ENCODE measurements at places on chromosomes 7 and 10.
A peak's percentile ranks its signal among the peaks of the same experiment; 100 is the strongest.

DNA sequence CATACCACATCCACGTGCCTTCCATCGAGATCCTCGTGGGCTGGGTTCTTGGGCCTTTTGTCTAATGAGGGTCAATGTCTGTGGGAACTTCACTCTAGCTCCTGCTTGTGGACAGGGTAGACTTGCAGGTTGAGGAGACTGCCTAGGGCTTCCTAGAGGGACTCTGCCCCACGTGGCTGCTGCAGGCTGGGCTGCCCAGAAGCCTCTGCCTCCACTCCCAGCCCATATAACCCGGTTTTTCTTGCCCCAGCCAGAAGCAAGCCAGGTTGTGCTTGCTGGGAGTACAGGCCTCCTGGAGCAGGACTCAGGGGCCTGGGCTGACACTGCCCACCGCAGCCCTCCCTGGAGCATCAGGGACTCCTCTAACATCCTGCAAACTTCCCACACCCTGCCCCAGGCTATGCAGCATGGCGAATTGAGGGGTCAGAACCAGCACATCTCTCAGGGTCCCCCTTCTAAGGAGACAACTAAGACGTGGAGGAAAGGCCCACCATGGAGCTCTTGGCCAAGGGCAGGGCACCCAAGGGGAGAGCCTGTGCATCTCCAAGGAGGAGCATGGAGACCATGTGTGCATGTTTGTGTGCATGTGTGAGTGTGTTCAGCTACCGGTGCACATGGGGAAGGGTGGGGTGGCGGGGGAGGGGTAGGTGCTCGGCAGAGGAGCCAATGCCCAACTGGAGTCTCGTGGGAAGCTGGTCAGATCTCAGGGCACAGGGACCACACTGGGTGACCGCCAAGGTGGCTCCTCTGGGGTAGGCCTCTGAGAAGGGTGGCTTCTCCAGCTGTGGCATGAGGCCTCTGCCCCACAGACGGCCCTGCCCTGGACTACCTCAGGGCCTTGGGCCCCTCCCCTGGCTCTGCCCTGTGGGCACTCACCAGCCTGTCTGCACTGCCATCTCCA lies 62.6 kb downstream of the RASGEF1A start:
- DNase-seq: no peak

DNA sequence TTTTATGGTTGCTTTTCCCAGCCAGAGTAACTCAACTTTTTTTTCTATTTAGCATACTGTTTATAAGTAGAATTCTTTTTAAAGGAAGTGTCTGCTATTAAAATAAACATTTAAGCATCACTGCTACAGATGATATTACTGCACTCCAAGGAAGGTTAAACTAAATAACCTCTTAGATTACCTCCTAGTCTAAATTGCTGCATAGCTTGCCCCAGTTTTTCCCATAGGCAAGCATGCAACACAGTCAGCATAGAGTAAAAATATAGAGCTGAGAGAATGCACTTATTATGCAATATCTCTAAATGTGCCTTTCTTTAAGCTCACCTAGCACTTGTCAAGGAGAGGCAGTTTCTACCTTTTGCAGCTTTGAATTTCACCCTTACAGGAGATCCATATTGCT lies 1392.4 kb upstream of the CELF2 start:
- DNase-seq: no peak

DNA sequence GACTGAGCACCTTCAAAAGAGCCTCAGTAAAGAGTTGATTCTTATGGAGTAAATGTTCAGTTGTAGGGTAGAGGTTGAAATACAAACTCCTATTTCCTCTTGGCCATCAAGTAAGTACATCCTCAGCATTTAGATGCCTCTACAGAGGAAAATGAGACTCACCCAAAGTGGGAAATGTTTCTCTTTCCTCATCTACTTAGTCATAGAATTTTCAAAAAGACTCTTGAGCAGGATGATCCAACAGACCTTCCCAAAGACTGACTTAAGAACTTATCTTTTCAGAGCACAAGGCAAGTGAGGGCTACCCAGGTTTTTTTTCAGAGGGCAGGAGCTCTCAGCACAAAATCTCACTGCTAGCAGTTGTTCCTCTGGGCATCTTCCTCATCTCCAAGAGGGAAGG lies 449.1 kb downstream of the KCNMA1 start:
- DNase-seq: no peak

- no peak for DNase-seq
Measured at GRCh38 chr7:138077809-138078208, 1.6 kb downstream of the AKR1D1 start.

GRCh38 chr10:129662426-129662825 lies 195.4 kb downstream of the MGMT start:
- no peak for DNase-seq

DNA sequence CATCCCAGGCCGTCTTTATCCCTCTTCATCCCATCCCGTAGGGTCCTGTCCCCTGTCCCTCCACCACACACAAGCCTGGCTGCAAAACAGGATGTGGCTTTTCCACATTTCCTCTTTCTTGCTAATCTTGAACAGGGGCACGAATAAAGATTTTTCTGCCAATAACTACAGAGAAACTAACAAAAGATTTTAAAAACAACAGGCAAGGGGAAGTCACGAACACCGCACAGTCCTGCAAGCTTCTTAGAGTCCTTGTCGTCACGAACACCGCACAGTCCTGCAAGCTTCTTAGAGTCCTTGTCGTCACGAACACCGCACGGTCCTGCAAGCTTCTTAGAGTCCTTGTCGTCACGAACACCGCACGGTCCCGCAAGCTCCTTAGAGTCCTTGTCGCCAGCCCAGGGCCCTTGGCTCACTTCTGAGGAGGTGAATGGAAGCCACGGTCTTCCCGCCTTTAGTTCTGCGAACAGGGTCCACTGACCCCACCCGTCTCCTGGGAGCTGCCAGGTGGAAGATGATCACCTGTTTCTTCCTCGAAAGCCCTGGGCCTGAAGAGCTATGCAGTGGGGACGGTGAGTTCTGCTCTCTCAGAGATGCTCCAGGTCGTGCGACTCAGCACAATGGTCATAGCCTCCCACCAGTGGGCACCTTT lies 10.3 kb upstream of the INSIG1 start:
- no peak for DNase-seq

GRCh38 chr10:102231357-102232318 lies 5.5 kb downstream of the ELOVL3 start:
- peak; percentile 48 for DNase-seq

DNA sequence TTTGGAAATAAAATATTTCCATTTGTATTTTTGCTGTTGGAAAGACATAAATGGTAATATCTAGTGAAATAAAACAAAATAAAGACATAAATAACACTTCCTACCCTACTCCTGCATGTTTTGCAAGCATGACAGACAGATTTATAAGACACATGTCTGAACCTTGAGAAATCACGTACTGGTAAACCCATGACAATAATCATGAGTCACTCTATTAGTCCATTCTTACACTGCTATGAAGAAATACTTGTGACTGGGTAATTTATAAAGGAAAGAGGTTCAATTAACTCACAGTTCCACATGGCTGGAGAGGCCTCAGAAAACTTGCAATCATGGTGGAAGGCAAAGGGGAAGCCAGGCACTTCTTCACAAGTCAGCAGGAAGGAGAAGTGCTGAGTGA lies 942.2 kb downstream of the REEP3 start:
- no peak for DNase-seq
